Activated T-helper 2 cell treated with anti-CD3 and anti-CD28 coated beads, Interferon-gamma antibody, Interleukin-2, Interleukin-4, amounts not matched to agents 10 μg/mL and 5 μg/mL and 100 μg/mL, durations not matched to agents 14 hours and 24 hours and 36 hours (primary cell): ENCODE measurements at places on chromosomes 2 and 18.
A peak's percentile ranks its signal among the peaks of the same experiment; 100 is the strongest.

GRCh38 chr2:222864296-222864695, 3.5 kb downstream of the ACSL3 start:
- DNase-seq = no peak
- no peak overlapping the region for H3K27ac ChIP-seq
- H3K27me3 ChIP-seq = no peaks in the 10 kb centered on the region
- H3K4me3 ChIP-seq = no peak overlapping the region
- peaks cover 11% of the 10 kb centered on the region for H3K4me1 ChIP-seq
- peaks cover 3% of the 10 kb centered on the region for H3K36me3 ChIP-seq

- peaks cover 91% of the 10 kb centered on the region for H3K36me3 ChIP-seq
- H3K4me3 ChIP-seq = peak overlapping the region; percentile 47
- no peak for DNase-seq
- H3K27me3 ChIP-seq = no peaks in the 10 kb centered on the region
Observed at GRCh38 chr2:218228366-218229090, 11.5 kb downstream of the ARPC2 start.

GRCh38 chr2:238242731-238243495, 3.1 kb upstream of the HES6 start:
- H3K36me3 ChIP-seq = peaks cover 22% of the 10 kb centered on the region
- H3K27ac ChIP-seq = no peak overlapping the region
- no peak overlapping the region for H3K4me3 ChIP-seq

DNA sequence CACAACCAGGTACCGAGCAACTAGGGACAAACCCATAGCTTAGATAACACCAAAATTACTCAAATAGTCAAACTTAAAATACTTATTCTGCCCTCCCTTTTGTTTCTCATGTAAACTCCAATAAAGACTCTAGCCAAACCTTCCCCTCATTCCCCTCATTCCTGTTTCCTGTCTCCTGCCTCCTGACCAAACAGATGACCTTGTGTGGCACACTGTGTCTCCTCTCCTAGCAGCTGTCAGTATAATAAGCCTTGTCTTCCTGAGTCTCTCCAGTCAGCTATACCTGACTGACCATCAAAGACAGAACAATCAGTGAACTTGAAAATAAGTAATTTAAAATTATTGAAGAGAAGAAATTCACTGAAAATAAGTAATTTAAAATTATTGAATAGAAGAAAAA, 14.3 kb downstream of the SULT1C4 start:
- H3K27ac ChIP-seq = no peak overlapping the region
- H3K4me3 ChIP-seq = no peak overlapping the region
- DNase-seq = no peak
- H3K27me3 ChIP-seq = peaks cover 3% of the 10 kb centered on the region
- H3K36me3 ChIP-seq = peaks cover 3% of the 10 kb centered on the region

GRCh38 chr2:105443617-105444598, 45.1 kb upstream of the FHL2 start:
- no peaks in the 10 kb centered on the region for H3K36me3 ChIP-seq
- H3K4me1 ChIP-seq = no peaks in the 10 kb centered on the region
- H3K27ac ChIP-seq = no peak overlapping the region
- no peak for DNase-seq
- H3K27me3 ChIP-seq = peaks cover 4% of the 10 kb centered on the region

- H3K36me3 ChIP-seq = no peaks in the 10 kb centered on the region
- H3K4me1 ChIP-seq = no peaks in the 10 kb centered on the region
- no peak overlapping the region for H3K27ac ChIP-seq
- H3K27me3 ChIP-seq = peaks cover 24% of the 10 kb centered on the region
Observed at GRCh38 chr18:37393945-37394609, 171.5 kb downstream of the CELF4 start.

- no peaks in the 10 kb centered on the region for H3K4me1 ChIP-seq
- H3K36me3 ChIP-seq = no peaks in the 10 kb centered on the region
- DNase-seq = no peak
- no peaks in the 10 kb centered on the region for H3K27me3 ChIP-seq
Observed at GRCh38 chr2:140509765-140510164, 1621.1 kb downstream of the LRP1B start.

DNA sequence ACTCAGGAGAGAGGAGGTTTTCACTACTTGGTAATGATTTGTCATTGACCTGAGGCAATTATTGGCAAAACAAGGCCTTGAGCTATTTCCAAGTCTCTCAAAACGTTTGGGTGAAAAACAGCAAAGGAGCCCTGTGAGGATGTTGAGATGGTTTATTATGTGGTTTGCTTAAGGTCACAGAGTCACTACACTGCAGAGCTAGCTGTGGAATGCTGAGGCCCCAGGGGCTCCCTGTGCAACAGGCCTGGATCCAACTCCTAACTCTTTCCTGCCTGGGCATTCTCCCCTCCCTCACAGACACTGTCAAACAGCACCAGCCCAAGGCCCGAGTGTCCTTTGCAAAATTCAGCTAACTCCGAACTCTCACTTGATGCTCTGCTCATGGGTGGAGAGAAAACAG, 754.6 kb upstream of the SOX11 start:
- DNase-seq = no peak
- H3K4me1 ChIP-seq = no peaks in the 10 kb centered on the region

DNA sequence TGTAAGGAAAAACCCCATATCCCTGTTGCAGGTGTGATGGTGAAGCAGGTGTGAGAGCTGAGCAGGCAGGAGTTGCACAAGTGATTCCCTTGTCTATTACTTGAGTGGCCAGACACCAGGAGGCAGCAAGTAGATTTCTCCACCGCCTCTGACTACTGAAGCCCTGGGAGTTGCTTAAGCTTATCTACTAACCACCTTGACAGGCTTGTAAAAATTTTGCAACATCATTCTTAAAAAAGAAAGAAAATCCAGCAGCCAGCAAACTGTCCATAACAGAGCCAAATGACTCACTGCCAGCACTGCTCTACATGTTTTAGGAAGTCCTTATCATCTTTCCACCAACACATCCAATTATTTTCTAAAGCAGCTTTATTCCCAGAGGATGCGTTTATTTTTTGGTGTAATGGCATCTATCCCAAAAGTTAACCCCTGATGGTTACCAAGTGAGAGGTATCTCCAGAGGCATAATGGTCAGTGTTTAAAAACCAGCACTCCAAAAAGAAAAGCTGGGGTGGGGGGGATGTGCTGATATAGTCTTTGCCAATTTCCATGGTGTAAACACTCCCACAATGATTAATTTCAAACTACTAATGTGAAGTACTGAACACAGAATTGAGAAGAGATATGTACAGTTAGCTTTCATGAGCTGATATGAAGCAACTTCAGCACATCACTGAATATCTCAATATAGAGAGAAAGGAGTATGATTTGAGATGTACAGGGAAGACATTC, 16.3 kb upstream of the GPR39 start:
- H3K27me3 ChIP-seq = no peaks in the 10 kb centered on the region
- no peak for DNase-seq
- H3K36me3 ChIP-seq = no peaks in the 10 kb centered on the region
- H3K4me3 ChIP-seq = no peak overlapping the region

DNA sequence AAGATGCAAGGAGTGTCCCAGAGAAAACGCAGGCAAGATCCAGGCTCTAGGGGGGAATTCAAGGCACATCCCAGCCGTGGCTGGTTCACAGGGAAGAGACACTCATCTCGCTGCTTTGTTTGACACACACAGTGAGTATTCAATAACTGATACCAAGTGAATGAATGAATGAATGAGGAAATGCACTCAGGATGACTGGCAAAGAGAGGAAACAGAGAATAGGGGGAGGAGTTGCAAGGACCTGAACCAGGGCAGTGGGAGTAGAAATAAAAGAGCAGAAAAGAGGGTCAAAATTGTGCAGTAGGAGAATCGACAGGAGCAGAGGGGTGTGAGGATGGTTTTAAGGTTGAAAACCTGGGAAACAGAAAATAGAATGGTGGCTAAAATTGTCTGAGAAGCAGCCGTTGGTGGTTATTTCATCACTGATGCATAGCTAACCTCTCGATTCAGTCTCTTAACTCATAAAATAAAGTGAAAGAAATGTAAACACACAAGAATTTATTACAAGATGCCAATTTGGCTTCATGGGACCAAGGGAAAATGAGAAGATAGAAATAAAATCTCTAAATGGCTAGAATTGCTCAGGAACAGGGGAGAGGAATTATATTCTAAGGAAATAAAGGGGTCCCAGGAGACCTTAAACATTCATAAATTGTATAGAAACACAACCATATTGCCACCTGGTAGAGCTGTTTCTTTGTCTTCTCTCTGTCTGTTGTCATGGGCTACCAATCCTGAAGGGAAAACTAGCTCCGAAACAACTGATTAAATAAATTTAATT, 63.9 kb upstream of the PHLPP1 start:
- H3K27ac ChIP-seq = no peak overlapping the region
- no peaks in the 10 kb centered on the region for H3K36me3 ChIP-seq
- H3K4me1 ChIP-seq = no peaks in the 10 kb centered on the region
- H3K27me3 ChIP-seq = peaks cover 18% of the 10 kb centered on the region
- no peak for DNase-seq
- H3K4me3 ChIP-seq = no peak overlapping the region

DNA sequence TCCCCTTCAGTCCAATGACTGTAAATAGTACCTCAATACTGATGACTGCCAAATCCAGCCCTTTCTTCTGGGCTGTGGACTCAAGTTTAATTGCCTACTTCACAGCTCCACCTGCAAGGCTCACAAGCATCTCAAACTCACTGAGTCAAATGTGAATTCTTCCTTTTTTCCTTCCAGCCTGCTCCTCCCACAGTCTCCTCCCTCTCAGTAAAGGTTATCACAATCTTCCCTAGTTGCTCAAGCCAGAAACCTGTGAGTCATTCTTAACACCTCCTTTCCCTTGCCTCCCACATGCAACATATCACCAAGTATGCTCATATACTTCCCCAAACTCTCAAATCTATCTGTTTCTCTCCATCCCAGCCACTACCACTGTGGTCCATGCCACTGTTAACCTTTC, 3.7 kb upstream of the MFSD6 start:
- no peaks in the 10 kb centered on the region for H3K36me3 ChIP-seq
- H3K4me1 ChIP-seq = peaks cover 10% of the 10 kb centered on the region
- no peak overlapping the region for H3K27ac ChIP-seq
- no peaks in the 10 kb centered on the region for H3K27me3 ChIP-seq
- no peak for DNase-seq

- H3K27me3 ChIP-seq = no peaks in the 10 kb centered on the region
- DNase-seq = no peak
- no peaks in the 10 kb centered on the region for H3K4me1 ChIP-seq
Observed at GRCh38 chr2:51633073-51633472, 601.1 kb upstream of the NRXN1 start.

DNA sequence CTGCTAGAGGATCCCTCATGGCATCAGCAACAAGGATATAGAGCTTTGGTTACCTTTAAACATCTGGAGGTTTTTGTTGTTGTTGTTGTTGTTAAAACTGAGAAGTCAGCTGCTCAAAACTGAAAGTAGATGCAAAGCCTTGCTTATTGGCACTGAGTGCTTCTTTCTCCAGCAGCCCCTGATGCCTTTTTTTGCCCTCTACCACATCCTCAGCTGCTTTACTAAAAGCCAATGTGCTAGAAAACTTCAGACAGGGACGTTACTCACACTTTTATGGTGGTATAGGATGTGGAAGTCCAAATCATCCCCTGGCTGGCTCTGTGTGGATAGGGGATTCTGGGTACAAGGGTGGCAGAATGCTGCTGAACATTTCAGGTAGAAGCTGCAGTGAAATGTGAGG, 78.3 kb upstream of the CHST9 start:
- H3K27ac ChIP-seq = no peak overlapping the region
- no peaks in the 10 kb centered on the region for H3K36me3 ChIP-seq
- no peak overlapping the region for H3K4me3 ChIP-seq
- DNase-seq = no peak

DNA sequence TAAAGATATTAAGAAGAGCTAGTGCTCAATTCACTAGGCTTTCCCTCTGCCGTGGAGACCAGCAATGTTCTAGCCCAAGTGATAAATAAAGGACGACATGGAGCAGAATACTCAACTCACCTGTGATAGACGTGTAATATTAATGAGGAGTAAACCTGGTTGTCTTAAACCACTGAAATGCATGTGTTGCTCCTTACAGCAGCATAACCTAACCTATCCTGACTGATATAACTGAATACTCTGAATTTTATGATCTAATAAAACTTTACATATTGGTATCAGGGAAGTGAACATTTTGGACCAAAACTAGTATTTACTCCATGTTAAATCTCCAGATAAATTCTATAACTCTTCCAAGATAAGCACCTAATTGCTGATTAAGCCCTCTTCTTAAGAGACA, 531.0 kb downstream of the METTL4 start:
- no peak for DNase-seq
- H3K27ac ChIP-seq = no peak overlapping the region
- no peaks in the 10 kb centered on the region for H3K27me3 ChIP-seq
- no peaks in the 10 kb centered on the region for H3K36me3 ChIP-seq
- H3K4me3 ChIP-seq = no peak overlapping the region
- no peaks in the 10 kb centered on the region for H3K4me1 ChIP-seq

GRCh38 chr2:43481927-43482542, 113.8 kb downstream of the THADA start:
- no peak for DNase-seq
- peaks cover 30% of the 10 kb centered on the region for H3K4me1 ChIP-seq
- H3K27ac ChIP-seq = no peak overlapping the region
- H3K36me3 ChIP-seq = peaks cover 27% of the 10 kb centered on the region

DNA sequence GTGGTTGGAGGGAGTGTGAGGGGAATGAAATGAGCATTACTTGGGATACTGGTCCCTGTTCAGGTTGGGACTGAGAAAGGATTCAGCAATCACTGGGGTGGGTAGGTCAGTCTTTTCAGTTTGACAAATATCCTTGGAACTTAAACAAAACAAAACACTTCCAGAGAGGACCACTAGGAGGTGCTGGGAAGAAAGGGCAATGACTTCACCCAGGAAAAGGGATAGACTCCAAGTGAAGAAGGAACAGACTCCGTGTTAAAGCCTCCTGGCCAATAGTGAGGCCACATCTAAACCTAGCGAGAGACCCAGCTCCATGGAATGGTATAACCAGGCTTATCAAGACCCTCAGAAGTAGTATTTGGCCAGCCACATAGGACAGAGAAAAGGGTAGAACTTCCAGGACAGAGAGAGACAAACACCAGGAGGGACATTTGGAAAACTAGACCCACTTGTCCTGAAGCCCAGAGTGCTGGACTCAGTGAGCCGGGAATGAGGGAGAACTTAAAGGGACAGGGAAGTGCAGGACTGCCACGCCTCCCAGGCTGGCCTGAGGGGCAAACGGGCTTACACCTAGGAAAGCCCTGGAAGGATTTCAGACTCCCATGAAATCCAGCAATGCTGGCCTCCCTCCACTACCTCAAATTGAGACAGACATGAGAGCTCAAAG, 19.6 kb upstream of the KCNG3 start:
- DNase-seq = no peak
- H3K27me3 ChIP-seq = no peaks in the 10 kb centered on the region
- no peaks in the 10 kb centered on the region for H3K36me3 ChIP-seq

GRCh38 chr2:40028792-40029488, 249.9 kb upstream of the THUMPD2 start:
- no peak for DNase-seq
- H3K4me1 ChIP-seq = peaks cover 35% of the 10 kb centered on the region
- no peak overlapping the region for H3K27ac ChIP-seq

GRCh38 chr2:48674933-48675332, 57.3 kb downstream of the GTF2A1L start:
- no peaks in the 10 kb centered on the region for H3K36me3 ChIP-seq
- H3K27ac ChIP-seq = no peak overlapping the region
- H3K27me3 ChIP-seq = peaks cover 2% of the 10 kb centered on the region
- no peak overlapping the region for H3K4me3 ChIP-seq
- DNase-seq = no peak
